ENCODE measurements at places on chromosomes 2 and 18.

GRCh38 chr2:241003830-241004564 is 5.6 kb downstream of the SNED1 start:
- no peak for DNase-seq

DNA sequence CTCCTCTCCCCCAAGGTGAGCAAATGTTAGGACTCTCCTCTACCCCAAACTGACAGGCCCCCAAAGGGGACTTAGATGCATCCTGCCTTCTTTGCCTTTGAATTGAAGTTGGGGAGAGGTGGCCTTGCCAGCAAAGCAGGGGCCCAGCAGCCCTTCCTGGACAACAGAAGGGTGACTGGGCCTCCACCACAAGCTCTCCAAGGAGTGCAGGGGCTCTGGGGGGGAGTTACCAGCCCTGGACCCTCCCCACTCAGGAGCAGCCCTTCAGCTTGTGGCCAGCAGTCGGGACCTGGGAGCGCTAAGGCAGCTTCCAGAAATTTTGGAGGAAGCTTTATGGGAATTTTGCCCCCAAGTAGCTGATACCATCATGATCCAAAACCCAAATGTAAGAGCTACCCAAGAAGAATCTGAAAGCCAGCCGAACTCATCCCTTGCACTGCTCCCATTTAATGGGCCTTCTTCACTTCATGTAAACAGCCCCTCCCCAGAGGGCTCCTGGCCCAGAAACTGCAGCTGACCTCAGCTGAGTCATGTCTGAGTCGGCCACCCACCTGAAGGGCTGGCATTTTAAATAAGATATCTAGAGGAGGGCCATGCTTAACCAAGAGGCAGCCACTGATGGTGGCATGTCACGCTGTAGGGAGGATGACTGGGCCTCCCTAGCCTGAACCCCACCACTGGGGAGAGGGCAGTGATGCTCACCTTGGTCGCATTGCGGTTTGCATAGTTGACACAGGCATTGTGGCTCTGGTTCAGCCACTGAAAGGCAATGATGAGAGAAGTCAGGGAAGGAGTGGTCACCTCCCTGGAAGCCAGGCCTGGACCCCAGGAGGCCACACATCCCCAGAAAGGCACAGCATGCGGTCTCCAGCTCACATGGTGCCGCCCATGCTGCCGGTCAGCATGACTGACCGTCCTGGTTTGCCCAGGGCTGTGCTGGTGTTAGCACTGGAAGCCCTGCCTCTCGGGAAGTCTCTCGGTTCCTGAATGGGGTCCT is 71.5 kb downstream of the SFXN5 start:
- no peak for DNase-seq

DNA sequence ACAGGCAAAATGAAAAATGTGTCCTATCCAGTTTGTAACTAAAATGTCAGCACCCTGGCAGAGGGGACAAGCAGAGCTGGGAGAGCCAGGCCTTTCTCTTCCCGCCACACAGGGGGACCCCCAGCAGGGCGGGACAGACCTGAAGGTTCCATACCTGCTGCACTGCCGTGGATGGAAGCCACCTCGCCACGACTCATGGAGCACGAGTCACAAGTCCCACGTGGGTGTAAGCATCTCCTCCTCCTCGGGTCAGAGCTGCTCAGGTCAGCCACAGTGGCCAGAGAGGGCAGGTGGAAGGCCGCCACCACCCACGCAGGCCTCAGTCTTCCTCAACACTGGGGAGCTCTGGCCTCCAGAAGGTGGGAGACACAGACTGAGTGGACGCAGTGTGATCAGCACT is 21.0 kb downstream of the C1QL2 start:
- DNase-seq: no peak

DNA sequence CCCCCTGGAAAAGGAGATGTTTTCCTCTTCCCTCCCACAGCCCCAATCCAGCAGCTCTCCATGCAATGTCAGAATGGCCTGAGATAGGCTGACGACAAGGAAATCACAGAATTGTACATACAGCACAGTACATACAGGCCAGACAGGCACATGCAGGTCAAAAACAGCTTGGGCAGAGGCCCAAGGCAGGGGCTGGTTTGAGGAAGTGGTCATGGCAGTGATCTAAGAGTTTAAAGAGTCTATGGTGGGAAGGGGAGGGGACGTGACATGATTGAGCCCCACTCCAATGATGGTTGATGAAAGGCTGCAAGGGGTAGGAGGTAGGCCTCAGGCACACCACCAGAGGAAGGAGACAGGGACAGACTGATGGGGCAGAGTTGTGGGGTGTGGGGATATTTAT is 4.3 kb downstream of the DCTN1 start:
- DNase-seq: no peak

DNA sequence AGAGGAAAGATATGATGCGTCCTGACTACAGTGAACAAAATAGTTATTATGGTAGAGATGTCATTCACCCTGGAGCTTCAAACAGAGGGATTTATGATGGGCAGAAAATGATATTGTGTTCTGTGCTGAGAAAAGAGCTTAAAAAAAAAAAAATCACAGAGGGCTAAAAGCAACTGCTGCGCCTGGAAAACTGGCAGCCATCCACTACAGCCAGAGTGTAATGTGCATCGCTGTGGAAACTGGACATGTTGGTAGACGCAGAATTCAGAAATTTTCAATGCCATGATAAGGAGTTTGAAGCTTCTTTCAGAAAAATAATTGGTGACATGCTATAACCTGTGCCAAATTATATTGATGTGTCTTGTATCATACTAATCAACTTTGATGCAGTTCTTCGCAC is 122.9 kb upstream of the SOX11 start:
- DNase-seq: no peak

DNA sequence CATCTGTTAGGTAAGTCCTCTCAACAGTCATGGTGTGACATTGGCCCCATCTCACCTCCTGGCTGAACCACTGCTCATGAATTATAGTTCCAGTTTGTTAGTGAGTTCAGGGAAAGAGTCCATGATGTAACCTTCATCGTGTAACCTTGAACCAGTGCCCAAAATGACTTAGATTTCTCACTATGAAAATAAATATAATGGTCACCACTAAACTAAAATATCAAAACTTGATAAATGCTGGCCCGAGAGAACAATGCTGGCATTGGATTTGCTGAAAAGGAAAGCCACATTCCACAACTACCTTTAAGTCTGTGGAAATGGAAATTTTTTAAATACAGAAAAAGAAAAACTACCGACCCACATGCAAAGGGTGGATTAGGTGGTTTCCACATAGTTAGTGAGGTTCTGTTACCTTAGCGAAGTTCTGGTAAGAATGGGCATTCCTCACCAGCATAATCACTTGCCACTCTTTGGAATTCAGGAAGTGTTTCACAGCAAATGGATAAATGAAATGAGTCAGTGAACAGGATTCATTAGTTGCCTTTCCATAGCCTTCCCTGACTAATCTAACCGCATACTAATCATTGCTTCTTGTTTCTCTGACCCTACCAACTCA is 133.9 kb upstream of the CTAGE1 start:
- no peak for DNase-seq

DNA sequence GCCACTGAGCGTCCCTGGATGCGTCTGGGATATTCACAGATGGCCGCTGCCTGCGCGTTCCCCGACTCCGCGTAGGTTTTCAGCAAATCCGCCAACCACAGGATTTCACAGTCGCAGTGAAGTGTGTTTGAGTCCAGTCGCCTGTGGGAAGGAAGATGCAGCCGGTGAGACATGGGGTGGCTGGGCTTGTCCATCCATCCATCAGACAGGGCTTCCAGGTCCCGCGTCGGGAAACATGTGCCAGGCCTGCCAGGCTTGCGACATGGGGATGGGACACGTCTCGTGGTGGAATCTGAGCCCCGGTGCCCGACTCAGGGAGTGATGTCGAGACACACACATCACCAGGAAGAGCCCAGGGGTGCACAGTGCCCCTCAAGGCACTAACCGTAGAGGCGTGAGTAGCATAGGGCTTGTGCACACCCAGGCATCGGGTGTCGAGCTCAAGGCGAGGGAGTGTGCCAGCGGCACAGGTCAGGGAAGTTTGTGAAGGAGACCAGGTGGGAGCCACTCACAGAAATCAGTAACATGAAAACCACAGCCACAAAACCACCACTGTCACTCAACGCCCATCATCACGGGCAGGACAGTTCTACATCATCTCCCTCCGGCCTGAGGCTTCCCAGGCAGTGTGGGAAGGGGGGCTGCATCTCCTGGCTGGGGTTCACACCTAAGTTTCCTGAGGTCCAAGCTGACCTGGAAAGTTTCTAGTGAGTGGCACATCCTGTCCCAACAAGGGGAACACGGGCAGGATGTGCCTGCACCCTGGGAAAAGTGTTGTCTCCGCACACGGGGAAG is 63.9 kb downstream of the PXDN start:
- DNase-seq: no peak

- DNase-seq: no peak
Measured at GRCh38 chr2:240645346-240645745, 20.1 kb downstream of the GPR35 start.

- no peak for DNase-seq
Measured at GRCh38 chr18:23956483-23956882, 58.1 kb upstream of the TTC39C start.

DNA sequence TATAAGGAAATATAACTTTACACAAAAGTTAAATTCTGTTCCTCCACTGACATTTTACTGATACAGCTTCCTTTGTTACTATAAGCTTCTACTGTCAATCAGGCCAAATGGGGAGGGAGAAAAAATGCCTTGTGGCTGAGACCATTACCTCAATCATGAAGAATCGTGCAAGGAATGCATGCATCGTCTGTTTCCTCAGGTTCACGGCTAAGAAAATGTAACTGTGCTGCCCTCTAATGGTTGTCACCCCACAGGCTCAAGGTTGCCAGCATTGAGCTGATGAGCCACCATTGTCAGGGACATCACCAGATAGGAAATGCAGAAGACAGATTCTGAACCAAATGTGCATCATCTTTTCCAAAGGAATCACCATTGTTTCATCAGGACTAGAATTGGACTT is 426.9 kb downstream of the CDH2 start:
- DNase-seq: no peak
